ENCODE measurements at places on chromosomes 13 and 19.

- DNase-seq: peak; percentile 94
Observed at GRCh38 chr19:11293433-11294389, 2.2 kb upstream of the TSPAN16 start.

DNA sequence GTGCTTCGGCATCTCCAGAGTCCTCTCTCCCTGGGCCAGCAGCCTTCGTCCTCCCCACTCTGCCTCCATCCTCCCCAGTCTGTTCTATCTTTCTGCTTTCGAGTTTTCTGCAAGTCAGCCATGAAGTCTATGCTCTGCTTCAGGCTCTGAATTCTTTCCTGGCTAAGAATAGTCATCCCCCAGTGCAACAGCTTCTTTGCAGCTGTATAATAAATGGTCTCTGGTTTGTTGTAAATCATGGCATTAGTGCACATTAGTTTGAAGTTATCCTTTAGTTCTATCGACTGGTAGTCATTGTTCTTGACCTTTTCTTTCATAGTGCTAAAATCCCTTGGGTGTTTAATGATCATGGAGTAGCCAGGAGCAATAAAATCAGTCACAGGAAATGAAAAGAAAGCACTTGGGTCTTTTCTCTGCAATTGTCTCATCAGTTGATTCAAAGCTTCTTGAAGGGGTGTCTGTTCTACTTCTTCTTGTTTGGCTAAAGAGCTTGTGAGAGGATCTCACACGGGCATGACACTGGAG is 46.2 kb upstream of the SOX21 start:
- no peak for DNase-seq

GRCh38 chr13:75454497-75454896 is 27.5 kb downstream of the TBC1D4 start:
- peak; percentile 40 for DNase-seq

DNA sequence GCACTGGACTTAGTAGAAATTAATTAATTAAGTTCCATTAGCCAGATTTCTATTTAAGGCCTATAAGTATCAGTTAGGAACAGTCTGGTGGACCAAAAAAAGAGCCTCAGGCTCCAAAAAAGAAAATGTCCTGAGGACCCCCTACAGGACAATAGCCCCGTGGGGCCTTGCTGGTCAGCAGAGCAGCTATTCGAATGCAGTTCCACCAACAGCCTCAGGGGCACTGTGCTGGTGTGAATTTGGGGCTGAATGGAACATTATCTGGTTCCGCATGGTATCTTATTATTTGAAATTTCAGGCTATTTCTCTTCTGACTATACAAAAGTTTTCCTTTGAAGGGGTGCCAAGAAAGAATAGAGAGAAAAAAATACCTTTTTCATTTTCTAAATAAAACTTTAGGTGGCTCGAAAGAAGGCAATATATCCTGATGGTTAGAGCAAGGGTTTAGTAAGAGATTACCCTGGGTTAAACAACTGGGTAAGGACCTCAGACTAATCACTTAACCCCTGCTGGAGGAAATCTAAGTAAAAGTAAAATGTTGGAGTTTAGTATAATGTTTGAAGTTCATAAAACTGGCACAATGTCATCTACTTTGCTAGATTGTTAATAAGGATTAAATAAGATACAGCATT is 147.2 kb downstream of the MIPEP start:
- DNase-seq: no peak

- no peak for DNase-seq
Observed at GRCh38 chr19:408441-408901, 476 bp downstream of the C2CD4C start.

GRCh38 chr13:110233951-110234280 is 73.0 kb downstream of the COL4A1 start:
- DNase-seq: no peak

DNA sequence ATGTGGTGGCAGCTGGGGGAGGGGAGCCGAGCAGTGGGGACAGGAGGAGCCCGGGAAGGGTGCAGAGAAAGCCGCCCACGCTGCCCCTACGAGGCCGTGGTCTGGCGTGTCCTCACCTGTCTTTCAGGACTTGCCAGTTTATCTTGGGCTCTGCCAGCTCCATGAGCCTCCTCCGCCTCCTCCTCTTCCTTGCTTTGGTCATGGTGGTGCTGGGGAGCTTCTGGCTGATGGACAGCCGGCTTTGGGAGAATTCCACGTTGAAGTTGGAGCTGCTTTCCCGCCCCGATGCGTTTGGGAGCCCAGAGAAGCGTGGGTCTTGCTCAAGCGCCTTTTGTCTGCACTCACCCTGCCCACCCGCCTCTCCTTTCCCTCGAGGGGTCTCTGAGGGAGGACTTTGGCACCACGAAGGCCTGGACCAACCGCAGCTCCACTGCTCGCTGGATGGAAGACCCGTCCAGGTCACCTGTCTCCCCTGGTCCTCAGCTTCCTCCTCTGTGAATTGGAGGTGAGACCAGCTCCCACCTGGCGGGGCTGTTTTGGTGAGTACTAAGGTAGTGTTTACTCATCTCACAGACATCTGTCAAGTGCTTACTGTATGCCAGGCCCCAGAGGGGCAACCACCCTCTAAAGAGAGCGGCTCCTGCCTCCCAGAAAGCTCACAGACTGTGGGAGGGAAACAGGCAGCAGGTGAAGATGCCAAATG is 29.7 kb upstream of the MIER2 start:
- DNase-seq: no peak

DNA sequence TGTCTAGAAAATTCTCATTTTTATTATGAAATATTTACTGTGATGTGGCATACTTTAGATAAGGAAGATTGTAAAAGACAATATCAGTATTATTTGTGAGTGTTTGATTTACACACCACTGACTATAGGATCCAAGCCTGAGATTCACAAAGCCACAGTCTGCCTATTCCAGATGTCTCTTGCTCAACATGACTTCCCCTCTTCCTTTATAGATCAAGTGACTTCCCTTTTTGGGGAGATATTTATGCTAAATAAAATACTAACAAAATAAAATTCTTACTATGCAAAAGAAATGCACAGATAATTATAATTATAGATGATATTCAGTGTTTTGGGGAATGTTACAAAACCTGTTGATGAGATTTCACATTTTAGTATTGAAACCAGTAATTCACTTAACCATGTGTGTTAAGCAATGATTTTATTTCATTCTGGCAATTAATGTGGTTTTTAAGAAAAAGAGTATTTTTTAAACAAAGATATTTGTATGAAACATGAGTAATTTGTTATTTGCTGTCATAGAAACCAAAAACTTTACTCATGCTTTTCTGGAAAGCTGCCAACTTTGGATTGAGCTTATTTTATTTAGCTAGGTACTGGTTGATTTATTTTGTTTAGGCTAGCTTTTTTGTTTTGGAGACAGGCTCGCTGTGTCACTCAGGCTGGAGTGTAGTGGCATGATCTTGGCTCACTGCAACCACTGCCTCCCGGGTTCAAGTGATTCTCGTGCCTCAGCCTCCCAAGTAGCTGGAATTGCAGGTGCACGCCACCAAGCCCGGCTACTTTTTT is 13.7 kb upstream of the GPR183 start:
- no peak for DNase-seq

DNA sequence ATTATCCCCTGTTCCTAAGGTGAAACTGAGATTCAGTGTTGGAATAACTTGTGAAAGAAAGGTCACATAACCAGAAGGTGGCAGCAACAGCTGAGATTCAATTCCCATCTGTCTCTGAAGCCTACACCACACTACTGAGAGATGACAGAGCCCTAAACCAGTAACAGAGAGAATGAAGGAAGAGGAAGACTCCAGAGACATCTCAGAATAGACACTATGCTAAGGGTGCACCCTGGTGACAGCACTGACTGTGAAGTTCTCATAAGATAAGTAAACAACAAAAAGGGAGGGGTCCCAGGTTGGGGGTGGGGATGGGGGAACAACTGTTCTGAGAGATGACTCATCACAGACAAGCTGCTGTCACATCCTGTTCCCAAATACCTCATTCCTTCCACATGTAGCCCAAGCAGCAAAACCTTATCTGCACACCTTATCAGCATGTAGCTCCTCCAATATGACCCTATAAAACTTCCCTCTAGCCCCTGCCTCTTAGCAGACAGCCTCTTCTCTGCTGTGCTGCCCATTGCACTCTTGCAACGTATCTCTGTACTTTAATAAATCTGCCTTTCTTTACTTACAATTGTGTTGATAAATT is 46.5 kb downstream of the UTP14C start:
- no peak for DNase-seq

GRCh38 chr13:99867535-99868257 is 103.9 kb downstream of the ZIC5 start:
- DNase-seq: no peak

DNA sequence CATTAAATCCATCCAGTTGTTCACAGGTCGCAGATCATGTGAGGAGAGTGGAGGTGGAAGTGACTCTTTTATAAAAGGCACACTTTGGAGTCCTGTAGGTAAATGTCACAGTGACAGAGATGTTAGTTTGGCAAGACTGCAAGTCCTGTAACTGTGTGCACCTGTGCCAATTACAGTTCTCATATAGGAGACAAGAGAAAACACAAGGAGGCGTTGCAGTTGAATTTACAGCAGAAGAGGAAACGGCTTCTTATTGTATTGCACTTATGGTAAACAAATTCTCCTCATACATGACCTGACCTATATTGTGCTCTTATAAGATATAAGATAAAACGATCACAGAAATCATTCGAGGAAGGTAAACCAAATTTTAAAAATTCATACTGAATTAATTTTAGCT is 732.8 kb upstream of the SLC10A2 start:
- DNase-seq: no peak

DNA sequence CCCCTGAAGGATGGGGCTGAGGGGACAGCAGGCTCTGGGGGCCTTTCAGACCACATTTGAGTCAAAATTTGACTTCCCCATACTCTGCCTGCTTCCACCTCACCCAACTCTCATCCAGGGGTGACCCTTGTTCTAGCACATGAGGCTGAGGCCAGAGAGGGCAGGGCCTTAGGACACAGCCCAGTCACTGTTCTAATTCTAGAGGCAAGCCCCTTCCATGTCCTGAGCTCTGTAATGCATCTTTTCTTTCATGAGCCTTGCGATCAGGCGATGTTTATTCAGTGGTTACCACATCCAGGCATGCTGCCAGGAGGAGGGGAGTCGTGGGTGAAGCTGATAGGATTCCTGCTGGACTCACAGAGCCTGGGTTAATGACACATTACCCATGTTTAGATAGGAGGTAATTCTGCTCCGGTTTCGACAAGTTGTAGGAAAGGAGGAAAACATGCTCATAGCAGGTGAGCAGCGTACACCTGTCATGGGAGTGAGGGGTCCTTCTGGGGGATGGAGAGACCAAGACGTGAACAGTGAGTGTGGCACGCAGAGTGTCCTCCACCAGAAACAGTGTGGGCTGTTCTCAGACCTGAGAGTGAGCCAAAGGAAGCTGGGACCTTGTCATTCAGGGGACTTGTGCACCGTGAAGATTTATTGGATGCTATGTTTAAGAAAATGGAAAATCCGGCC is 9.3 kb downstream of the RPS9 start:
- peak; percentile 72 for DNase-seq

- no peak for DNase-seq
Observed at GRCh38 chr13:97130190-97130589, 91.9 kb upstream of the MBNL2 start.

DNA sequence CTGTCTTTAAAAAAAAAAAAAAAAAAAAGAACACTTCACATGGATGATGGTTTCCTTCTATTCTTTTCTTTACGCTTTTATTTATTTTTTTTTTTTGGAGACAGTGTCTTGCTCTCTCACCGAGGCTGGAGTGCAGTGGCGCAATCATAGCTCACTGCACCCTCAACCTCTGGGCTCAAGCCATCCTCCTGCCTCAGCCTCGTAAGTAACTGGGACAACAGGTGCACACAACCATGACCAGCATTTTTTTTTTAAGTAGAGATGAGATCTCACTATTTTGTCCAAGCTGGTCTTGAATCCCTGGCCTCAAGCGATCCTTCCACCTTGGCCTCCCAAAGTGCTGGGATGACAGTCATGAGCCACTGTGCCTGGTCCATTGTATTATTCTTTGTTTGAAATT is 24.3 kb downstream of the ANKRD27 start:
- no peak for DNase-seq

DNA sequence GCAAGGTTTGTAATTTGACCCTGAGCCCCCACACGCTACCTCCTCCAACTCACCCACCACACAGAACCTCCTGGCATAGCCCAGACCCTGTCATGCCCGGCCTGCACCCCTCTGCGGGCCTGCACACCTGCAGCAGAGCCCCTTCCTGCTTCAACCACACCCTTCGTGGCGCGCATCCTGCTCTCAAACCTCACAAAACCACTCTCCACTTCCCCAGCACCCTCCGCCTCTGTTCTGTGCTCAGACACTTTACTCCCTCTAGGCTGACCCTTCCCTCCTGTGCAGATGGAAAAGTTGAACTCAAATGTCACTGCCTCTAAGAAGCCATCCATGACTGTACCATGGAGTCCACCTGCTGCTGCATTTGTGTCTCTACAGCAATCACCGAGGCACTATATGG is 28.5 kb downstream of the FAAP24 start:
- DNase-seq: no peak

- no peak for DNase-seq
Observed at GRCh38 chr19:46066471-46066870, 25.7 kb upstream of the IGFL4 start.

DNA sequence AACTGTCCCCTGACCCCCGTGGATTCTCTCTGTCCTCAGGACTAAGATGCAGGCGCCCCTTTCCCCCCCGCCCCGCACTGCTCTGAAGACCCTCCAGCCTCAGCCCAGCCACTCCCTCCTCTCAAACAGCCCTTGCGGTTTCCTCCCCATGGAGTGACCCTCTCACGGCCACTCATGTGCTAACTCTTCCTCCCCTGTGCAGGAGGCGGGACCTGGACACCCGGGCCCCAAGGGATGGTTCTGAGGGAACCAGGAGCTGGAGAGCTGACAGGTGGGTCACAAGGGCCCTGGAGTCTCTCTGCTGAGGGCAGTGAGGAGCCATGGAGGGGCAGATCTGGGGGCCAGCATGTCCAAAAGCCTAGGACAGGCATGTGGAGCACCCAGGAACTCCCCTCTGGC is 1.9 kb downstream of the ISOC2 start:
- no peak for DNase-seq

GRCh38 chr13:110509971-110510786 is 51.3 kb downstream of the RAB20 start:
- DNase-seq: no peak

DNA sequence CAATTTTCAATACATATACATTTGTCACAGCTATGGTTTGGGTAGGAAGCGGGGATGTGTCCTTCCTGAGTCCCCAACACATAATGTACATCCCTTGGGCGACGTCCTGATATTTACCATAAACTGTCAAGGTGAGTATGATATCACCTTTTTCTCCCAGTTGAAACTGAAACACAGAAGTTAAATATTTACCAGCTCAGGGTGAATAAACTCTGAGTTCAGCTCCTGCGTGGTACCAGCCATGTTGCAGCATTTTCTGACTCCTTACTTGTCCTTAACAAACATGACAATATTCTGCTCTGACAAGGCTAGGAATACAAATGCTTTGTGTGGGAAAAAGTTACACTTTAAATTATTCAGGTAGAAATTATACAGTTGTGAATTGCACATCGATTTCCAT is 294.2 kb downstream of the TEX29 start:
- no peak for DNase-seq

- no peak for DNase-seq
Observed at GRCh38 chr19:56596676-56597075, 1.6 kb downstream of the ZNF71 start.

Data from brain (organoid and tissue), 16 donors.